Activated CD4-positive, alpha-beta memory T cell treated with anti-CD3 and anti-CD28 coated beads for 36 hours (primary cell): ENCODE measurements at places on chromosomes 12 and 14.

- H3K4me3 ChIP-seq = no peak overlapping the region
- H3K36me3 ChIP-seq = no peaks in the 10 kb centered on the region
- no peak overlapping the region for H3K27ac ChIP-seq
- H3K27me3 ChIP-seq = no peaks in the 10 kb centered on the region
- no peak for DNase-seq
These were observed 40.3 kb downstream of the TIMELESS start for GRCh38 chr12:56408799-56409417.

GRCh38 chr14:36028218-36028617 is 148.3 kb downstream of the PTCSC3 start:
- H3K36me3 ChIP-seq = no peaks in the 10 kb centered on the region
- H3K4me3 ChIP-seq = no peak overlapping the region
- H3K4me1 ChIP-seq = no peaks in the 10 kb centered on the region
- peak; percentile 15 for DNase-seq
- H3K27ac ChIP-seq = no peak overlapping the region

DNA sequence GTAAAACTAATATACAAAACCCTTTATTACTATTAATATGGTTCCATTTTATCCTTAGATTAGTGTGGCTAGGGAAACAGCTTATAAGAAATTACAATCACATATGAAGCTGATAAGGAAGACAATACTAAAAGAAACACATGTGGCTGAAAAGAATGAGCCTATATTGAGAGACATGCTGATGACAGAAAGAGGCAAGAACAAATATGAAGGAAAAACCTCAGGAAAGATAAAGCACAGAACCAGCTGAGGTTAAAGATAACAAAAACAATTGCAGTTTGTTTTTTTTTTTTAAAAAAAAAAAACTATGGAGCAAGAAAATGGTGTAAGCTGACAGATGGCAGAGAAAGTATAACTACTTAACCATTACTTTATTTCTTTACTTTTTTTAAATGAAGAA is 69.2 kb upstream of the OSBPL8 start:
- no peak overlapping the region for H3K4me3 ChIP-seq
- no peak overlapping the region for H3K27ac ChIP-seq
- H3K4me1 ChIP-seq = no peaks in the 10 kb centered on the region

DNA sequence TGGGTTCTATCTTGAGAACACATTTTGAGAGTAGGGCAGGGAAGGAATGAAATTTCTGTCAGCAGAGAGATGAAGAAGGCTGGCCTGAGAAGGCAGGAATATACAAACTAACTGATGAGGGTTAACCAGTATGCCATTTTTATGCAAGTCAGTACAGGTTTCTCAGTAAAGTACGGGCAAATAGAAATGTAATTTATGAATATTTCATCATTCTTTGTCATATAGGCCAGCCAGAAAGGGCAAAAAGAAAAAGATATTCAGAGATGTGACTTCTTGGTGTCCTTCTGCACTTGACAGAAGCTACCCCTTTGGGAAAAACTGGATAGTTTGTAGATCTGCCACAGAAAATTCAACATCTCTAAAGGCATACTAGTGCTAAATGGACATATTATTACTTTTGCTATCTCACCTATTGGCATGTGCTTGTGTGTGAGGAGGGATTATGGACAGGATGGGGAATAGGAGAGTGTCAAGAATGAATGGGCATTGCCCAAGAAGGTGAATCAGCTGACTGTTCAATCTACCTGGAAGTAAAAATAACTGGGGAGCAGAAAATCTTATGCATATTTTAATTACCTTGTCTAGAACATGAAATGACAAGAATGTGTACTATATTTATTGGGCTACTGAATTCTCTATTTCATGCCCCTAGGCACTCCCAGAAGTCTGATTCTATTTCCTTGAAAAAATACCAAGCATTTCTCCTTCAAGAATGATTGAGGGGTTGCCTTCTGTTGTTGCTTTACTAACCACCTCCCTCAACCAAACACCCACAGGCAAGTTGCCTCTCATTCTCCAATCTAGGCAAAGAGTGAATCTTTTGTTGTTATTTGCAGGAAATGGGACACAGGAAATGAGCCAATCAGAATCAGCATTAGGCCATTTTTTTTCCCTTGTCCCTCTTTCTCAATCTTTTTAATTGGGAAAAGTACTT is 175.1 kb upstream of the SLC38A2 start:
- H3K4me3 ChIP-seq = no peak overlapping the region
- H3K27me3 ChIP-seq = no peaks in the 10 kb centered on the region
